RPMI7951 (cell line): ENCODE measurements at places on chromosomes 7 and 10. TPM values are rescaled to one million over a fixed set of nuclear protein-coding genes. Genes with fewer than 3 reads are reported as not detected.

GRCh38 chr7:142334806-142335205 is 76.9 kb upstream of the PRSS58 start:
- no peak for DNase-seq

The MKLN1 gene
- 25.5 and 32.0 TPM in 2 replicates for total RNA-seq

The IFIT1B gene
- total RNA-seq = not detected in 2 replicates

The HMX3 gene
- total RNA-seq = not detected in 2 replicates

The GPR15LG gene
- total RNA-seq = not detected in 2 replicates

The TYW1B gene
- total RNA-seq = 3.1 and 4.7 TPM in 2 replicates

GRCh38 chr10:82358486-82359099 is 483.6 kb downstream of the NRG3 start:
- peak; percentile 66 for DNase-seq

DNA sequence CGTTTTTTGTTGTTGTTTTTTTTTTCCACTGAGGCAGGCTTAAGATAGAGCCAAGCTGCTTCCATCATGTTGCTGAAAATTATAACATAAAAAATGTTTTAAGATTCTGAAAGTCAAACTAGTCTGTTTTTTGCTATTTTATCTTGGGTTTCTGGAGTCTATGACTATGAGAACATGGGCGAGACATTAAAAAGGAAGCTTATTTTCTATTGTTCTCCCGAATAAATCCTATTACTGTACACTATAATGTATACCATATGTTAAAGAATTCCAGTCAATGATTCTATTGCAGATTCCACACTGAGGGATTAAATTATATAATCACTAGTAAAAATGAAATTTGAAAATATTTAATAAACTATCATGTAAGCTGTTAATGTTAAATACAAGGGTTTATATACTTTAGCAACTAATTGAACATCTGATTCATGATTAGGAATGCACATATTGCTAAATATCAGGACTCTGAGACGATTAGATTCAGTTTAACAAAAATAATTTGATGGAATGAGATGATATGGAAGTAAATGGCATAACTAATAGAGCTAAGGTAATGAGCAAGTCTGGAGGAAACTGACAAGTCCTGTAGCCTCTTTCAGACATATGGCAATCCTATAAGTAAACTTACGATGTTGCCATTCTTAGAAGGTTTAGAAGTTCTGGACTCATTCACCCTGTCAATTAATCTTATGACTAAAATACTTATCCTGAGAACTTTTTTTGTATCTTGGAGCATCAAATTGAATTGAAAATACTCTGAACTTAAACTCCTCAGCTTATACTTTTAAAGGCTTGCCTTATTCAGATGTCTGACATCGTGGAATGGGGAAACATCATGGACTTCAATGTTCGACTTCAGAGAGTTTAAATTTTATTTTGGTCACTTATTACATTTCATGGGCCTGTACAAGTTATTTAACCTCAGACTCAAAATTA is 294.8 kb upstream of the DGKB start:
- no peak for DNase-seq

The CALY gene
- not detected in 2 replicates for total RNA-seq

DNA sequence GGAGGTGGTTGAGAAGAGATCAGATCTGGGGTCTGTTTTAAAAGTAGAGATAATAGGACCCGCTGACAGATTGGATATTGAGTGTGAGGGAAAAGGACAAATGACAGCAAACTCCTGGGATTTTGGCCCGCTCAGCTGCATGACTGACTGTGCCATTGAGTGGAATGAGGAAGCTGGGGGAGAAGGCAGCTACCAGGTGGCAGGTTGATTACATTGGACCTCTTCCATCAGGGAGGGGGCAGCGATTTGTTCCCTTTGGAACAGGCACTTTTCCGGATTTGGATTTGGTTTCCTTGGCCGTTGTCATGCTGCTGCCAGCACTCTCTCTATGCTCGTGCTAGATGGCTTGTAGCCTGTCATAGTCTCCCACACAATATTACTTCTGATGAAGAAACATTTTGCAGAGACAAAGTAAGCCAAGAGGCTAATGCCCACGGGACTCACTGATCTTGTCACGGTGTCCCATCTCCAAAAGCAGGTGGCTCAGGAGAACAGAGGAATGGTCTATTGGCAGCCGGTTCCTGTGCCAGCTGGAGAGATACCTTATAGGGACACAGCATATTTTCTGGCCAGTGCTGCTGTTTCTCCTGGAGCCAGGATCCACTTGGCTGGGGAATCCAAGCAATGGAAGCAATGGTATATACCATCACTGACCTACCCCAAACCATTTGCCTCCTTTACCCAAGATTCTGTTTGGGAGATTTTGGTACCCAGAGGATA is 69.1 kb upstream of the WAC start:
- no peak for DNase-seq

The FKBP6 gene
- not detected in 2 replicates for total RNA-seq

- peak; percentile 75 for DNase-seq
Observed at GRCh38 chr10:3554121-3554522, 230.9 kb downstream of the KLF6 start.

- DNase-seq = no peak
Observed at GRCh38 chr7:74228951-74229900, 19.4 kb downstream of the LAT2 start.

The THSD7A gene
- under 0.01 TPM in 1 of 2 replicates, not detected in the other for total RNA-seq

GRCh38 chr7:27212497-27213432 is 12.9 kb upstream of the HOXA13 start:
- DNase-seq = no peak

DNA sequence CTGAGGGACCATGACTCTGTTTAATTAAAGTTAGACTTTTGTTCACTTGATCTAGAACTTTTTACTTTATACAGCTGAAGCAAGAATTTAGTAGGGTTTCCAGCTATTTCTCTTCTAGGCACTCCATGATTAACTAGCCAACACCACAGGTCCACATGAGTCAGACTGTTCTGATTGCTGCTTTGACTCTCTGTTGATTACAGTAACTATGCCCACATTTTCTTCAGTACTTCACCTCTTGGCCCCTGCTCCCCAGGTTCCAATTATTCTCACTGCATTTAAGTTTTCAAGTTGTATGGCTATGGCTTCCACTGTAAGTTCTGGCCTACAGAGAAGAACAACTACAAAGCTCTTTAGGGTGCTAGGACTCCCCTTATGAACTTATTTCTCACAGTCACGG is 737.2 kb upstream of the IGFBP3 start:
- DNase-seq = peak; percentile 6

DNA sequence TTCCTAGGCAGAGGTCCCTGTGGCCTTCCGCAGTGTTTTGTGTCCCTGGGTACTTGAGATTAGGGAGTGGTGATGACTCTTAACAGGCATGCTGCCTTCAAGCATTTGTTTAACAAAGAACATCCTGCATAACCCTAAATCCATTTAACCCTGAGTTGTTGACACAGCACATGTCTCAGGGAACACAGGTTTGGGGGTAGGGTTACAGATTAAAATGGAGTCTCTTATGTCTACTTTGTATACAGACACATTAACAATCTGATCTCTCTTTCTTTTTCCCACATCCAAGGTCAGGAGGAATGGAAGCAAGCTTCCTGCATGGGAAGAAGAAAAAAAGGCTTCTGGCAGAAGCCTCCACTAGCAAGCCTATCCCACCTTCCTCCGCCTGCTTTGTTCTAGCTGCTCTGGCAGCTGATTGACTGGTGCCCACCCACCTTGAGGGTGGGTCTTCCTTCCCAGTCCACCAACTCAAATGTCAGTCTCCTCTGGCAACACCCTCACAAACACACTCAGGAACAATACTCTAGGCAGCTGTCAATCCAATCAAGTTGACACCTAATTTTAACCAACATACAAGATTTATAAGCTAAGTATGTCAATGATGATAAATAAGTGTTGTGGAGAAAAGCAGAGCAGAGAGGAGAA is 176.5 kb upstream of the CCZ1B start:
- DNase-seq = no peak

DNA sequence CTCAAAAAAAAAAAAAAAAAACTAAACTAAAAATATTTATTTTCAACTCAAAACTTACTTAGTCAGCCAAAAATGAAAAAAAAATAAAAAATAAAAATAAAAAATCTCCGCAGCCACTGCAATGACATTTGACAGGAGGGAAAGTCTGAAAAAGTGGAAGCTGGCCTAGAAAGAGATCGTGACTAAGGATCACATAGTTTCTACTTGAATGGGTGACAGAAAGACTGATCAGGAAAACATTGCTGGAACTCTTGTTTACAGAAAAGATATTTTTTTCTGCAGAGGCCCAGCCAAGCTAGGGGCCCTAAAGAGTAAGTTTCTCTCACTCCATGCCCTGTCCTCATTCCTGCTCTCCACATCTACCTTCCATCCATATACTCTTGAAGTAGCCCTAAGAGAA is 92.8 kb upstream of the KCND2 start:
- no peak for DNase-seq

The STAG3 gene
- total RNA-seq = 2.5 and 3.8 TPM in 2 replicates

The TCTN3 gene
- total RNA-seq = 31.1 and 35.8 TPM in 2 replicates

DNA sequence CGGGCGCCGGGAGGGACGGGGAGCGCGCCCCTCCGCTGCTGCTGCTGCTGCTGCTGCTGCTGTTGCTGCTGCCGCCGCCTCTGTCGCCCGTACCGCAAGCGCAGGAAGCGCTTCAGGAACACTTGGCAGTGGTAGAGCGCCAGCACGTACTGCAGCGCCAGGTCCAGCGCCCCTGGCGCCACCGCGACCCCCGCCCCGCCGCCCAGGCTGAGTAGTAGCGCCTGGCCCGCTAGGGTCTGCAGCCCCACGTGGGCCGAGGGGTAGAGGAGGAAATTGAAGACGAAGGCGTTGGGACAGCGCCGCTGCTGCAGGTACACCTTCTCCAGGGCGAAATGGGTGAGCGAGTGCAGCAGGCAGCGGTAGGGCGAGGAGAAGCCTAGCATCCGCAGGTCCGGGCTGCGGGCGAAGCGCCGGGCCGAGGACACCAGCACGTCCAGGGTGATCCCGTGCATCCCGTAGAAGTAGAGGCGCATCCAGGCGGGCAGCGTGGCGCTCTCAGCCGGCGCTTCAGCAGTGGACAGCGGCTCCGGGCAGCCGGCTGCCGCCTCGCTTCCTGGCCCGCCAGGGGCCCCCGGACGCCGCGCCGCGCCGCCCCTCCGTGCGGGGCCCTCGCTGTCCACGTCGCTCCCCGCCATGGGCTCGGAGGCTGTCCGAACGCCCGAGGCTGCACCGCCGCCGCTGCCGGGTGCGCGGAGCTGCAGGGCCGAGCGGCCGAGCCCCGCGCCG is at the start of gene TMEM229A:
Gene TMEM229A, minus strand, starts transcription at position 699 of the 726 bp plus-strand sequence. Its CDS starts 64 bp downstream, at position 635.
- DNase-seq = peak; percentile 6

GRCh38 chr10:48703531-48704122 is 19.0 kb downstream of the WDFY4 start:
- DNase-seq = no peak

DNA sequence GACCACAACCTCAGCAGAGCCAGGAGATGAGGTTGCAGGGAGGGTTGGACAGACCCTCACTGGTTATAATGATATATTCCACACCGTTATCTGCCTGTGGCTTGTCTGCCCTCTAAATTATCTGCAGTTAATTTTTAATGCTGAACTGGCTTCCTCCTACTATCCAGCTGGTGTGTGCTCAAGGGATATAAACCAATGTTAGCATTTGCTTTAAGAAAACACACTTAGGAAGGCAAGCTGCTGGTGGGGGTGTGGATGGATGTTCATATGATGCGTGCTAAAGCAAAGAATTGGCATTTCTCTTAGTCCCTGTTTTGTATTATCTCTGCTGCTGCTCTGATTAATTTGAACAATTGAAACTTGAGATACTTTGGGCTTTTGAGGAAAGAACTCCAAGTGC is 132.2 kb upstream of the NPVF start:
- no peak for DNase-seq

GRCh38 chr7:83166781-83167180 is 4.1 kb upstream of the PCLO start:
- no peak for DNase-seq

The PIK3CG gene
- 2.0 and 3.2 TPM in 2 replicates for total RNA-seq

The GALNT17 gene
- not detected in 2 replicates for total RNA-seq

DNA sequence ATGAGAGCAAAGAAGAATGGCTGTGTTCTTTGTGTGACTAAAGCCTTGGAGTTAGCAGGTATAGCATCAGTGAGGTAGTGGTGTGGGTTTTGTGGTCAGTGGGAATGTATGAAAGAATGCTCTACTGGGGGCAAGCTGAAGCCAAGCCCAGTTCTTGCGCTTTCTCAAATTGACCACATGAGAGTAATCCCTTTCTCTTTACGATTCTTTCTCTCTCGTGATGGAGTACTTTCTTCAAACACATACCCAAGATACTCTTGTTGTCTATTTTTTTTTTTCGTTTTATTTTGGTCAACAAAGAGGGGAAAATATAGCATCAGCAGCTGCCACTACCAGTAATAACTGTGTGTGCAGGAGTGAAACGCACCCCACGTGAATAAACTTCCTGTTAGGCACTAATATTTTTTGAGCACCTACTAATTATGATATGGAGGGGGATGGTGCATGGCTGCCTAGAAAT is 8.4 kb upstream of the PANK1 start:
- DNase-seq = peak; percentile 66

- DNase-seq = no peak
Observed at GRCh38 chr7:39637963-39638485, 14.7 kb downstream of the RALA start.

The SPDYE9 gene
- not detected in 2 replicates for total RNA-seq

- DNase-seq = no peak
Observed at GRCh38 chr7:158356454-158356853, 231.2 kb downstream of the PTPRN2 start.

GRCh38 chr7:144459635-144460034 is 56.1 kb upstream of the NOBOX start:
- no peak for DNase-seq

DNA sequence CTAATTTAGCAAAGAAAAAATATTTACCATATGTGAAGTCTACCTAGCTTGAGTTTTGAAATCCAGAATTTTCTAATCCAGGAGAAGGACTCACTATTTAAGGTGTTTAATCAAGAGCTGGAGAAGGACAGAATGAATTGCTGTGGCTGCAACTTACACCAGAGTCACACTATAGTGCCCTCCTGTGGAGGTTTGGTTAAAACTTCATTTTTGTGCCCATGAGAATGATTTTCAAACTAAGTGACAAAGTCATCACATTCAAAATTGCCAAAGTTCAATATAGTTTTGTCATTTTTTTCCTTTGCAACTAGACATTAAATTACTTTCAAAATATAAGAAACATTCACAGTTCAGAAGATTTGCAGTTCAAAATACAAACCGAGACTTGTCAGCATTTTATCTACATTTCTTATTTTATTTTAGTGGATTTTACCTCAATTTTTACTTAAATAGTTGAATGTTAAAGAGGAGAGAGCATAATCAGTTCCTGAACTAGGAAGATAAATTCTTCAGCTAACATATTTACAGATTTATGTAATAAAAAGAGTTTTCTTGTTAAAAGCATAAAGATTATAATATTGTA is 70.7 kb downstream of the CABCOCO1 start:
- DNase-seq = peak; percentile 37
